ENCODE measurements at places on chromosomes 7 and 10.

DNA sequence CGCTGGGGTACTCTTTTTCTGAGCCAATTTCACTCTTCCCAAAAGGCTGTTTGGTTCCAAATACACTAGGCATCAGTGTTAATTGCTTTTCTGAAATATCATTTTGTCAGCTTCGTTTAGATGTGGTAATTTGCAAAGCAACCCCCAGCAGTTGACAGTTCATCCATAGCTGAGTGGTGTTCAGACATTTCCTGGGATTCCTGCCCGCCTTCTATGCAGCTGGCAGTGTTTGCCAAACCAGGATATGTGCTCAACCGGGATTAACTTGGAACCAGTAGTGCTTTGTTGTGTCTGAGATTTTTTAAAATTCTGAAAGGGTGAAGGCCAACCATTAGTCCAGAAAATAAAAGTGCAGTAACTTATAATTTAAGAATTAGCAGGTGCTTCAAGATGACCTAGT, 25.2 kb upstream of the MKLN1 start:
- no peak for DNase-seq

DNA sequence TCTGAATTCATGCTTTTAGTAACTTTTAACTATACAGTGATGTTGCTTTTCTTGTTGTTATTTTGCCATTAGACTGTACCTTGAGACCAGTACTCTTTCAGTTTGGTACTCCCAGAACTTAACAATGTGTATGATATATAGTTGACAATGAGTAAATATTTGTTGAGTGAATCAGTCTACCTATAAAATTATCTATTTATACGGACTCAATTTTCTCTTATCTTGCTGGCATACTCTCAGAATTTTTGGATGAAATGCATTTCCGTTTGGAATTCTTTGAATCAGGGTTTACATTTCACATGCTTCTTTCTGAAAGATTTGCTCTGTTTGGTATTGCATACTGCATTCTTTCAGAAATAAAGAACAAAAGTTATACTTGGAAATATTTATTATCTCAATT, 47.8 kb upstream of the LRRC17 start:
- DNase-seq: no peak

GRCh38 chr7:127904670-127904985, 126.6 kb downstream of the LRRC4 start:
- no peak for DNase-seq

DNA sequence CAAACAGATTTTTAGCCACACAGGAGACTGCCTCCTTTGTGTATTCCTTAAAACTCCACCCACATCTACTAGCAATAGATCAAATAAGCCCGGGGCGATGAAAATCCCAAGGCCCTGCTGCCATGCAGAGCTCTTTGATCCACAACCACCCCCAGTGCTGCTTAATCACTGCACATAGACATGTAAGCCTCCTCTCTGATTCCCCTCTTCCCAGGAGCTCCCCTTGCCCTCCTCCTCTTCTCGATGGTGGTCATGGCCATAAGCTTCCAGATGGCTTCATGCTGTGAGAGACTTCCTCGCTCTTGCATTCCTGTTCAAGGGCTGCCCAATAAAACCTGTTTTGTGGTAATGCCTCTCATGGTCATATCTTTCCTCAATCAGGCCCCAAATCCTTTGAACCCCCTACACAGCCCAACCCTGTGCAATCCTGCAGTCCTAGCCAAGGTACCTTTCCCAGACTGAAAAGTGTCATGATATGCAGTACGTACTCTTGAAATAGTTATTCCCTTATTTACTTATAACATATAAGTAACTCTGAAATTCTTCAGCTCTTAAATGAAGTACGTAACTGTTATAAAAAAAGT, 158.5 kb downstream of the CACNA2D1 start:
- DNase-seq: peak; percentile 59

DNA sequence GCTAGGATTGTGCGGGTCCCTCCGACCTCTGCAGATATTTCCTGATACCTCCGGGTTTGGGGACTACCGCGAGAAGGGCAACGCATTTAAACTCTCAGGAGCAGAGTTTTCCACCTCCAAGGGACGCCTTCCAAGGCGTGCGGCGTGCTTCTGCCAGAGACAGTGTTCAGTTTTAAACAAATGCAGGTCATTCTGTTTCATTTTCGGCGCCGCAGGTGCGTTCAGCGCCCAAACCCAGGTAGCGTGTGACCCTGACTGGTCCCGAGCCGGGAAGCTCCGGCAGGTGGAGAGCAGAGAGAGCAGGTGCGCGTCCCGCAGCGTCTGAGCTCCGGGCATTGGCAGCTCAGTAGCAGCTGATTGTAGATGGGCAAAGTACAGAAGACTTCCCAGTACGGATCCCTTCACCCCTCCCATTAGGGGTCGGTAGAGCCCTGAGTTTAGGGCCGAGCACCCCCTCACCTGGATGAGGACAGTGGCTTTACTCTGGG, 1.4 kb upstream of the CYP26A1 start:
- DNase-seq: no peak
